Activated effector memory CD4-positive, alpha-beta T cell treated with anti-CD3 and anti-CD28 coated beads, Interleukin-2, amount 50 U/mL, for 16 hours (primary cell): ENCODE measurements at places on chromosomes 6 and 20.

DNA sequence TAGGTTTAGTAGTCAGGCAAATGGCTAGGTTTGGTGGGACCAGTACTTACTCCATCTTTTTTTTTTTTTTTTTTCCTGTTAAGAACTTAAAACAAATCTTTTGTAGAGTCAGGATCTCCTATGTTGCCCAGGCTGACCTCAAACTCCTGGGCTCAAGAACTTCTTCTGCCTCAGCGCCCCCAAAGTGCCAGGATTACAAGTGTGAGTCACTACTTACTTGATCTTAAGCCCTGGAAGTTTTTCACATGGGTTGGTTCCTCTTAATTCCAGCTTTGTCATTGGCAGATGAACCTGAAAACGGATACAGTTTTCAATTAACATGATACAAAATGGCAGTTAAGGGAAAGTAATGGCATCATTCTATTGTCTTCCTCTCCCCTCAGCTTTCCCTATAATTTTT, 179.4 kb upstream of the JAG1 start:
- DNase-seq, result no peak

DNA sequence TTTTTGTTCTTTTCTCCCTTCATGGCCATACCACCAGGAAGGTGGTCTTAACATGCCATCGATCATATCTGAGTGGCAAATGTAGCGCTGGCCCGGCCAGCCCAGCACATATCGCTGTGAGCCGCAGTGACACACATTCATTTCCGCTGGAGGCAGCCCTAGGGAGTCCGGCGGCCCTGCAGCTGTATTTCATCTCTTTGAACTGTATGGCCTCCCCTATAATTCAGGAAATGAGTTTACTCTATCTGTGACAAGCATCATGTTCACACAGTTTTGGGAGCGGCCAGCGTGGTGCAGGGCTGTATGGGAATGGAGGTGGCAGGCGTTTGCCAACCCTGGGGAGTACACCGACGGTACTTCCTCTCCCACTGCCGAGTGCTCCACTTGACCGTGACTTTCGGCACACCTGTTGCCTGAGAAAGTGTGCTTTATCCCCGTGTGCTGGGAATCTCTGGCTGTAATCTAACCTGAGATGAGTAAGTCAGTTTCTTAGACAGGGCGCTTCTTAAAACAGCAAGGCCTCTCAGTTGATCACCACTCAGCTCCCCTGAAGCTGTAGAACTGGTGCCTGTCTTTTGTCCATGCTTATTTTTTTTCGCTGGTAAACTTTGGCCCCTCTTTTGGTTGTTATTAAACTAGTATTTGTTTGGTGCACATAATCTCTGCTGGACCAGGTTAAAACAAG, 257.1 kb upstream of the TAB2 start:
- peak; percentile 85 for DNase-seq

DNA sequence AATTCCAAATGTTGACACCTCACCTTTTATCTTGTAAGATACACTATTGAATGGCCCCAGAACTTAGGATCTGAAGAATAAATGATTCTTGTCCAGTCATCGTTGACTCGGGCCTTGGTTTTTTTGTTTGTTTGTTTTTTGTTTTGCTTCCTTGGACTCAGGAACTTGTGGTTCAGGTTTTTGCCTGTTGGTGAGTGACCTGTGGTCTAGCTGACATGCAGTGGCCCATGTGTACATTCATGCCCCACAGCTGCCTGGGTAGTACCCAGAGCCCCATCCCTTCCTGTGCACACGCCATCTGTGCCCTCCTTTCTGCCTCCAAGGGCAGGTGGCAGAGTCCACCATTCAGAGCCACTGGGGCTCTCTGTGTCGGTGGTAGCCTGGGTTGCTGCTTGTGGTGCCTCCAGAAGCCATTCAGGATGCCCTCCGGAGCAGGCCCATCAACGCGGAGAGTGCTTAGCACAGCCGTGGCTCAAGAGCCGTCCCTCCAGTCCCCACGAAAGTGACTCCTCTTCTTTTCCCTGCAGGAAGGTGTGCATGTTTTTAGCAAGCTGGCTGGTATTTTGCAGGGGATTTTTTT, 85.9 kb downstream of the SYNJ2 start:
- DNase-seq, result no peak

GRCh38 chr6:106051226-106051625, 34.9 kb upstream of the PRDM1 start:
- DNase-seq, result no peak

- peak; percentile 72 for DNase-seq
Measured at GRCh38 chr6:31083742-31084354, 28.5 kb downstream of the C6orf15 start.

DNA sequence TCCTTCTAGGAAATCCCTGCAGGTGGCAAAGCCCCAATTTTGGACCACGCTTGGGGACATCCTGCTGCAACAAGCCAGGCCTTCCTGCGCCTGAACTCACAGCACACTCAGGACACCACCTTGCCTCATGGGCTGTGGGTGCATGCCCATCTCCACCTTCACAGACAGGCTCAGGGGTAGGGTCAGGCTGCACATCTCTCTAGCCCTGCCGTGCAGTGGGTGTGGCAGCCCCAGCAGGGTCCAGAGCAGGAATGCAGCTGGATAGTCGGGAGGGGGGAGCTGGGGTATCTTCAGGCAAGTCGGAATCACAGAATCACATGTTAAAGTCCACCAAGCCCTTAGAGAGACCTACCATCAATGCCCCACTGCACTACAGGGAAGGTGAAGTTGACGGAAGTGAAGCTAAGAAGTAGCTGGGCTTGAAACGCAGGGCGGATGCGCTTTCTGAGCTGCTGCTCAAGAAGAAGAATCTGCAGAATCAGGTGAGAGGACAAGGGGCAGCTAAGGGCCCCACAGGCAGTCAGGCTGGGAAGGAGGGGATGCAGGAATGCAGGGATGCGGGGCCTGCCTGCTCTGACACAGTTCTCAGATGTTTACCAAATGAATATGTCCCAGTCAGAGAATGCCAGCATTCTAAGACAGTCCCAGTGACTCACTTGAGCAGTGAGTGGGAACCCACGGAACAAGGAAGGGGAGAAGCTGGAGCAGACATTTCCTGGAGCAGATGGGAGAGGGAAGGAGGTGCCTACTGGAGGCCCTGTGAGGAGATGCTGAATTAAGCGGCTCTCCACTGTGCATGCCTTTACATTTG, 11.3 kb downstream of the SERPINB6 start:
- peak; percentile 28 for DNase-seq

DNA sequence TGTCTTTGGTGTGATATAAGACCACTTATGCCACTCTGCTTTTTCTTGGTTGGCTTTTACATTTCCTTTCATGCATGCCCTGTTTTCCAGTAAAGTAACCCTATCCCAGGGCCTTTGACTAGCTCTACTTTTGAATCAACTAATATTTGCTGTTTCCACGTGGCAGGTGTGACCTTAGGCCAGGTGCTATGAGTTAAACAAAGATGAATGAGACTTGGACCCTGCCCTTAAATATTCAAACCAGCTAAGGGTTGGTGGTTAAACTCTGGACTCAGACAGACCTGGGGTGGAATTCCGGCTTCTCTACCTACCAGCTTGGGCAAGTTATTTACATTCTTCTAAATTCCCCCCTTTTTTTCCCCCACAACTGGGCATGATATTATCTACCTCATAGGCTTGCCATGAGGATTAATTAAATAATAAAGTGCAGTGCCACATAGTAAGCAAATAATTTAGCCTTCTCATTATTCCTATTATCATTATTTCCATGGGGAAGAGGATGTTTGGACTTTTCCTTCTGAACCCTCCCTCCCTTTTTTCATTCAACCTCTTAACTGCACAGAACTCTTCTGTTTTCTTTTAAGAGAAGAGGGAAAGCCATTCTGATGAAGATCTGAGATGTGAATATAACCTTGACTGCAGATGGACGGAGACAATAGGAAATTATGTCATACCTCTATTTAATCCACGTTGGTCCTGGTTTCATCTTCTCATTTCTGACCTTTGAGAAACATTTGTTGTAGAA, 143.6 kb upstream of the TNFAIP3 start:
- no peak for DNase-seq

- DNase-seq, result no peak
Measured at GRCh38 chr6:36744304-36744673, 46.7 kb downstream of the RAB44 start.

DNA sequence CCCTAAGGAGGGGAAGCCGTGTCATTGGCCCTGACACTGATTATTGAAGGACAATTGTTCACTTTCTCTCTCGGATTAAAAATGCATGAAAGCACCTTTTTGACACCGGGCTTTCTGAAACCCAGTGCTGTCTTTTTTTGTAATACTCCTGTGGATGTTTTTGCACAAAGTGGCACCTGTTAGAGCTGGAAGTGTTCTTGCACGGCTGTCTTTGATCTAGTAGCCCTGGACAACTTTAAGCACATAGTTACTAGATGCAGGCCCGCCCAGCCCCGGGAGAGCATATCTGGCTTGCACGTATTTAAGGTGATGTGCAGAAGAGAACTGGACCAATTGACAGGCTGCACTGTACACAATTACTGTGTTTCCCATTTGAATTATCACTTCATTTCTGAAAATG, 72.6 kb downstream of the ARID1B start:
- DNase-seq, result no peak

DNA sequence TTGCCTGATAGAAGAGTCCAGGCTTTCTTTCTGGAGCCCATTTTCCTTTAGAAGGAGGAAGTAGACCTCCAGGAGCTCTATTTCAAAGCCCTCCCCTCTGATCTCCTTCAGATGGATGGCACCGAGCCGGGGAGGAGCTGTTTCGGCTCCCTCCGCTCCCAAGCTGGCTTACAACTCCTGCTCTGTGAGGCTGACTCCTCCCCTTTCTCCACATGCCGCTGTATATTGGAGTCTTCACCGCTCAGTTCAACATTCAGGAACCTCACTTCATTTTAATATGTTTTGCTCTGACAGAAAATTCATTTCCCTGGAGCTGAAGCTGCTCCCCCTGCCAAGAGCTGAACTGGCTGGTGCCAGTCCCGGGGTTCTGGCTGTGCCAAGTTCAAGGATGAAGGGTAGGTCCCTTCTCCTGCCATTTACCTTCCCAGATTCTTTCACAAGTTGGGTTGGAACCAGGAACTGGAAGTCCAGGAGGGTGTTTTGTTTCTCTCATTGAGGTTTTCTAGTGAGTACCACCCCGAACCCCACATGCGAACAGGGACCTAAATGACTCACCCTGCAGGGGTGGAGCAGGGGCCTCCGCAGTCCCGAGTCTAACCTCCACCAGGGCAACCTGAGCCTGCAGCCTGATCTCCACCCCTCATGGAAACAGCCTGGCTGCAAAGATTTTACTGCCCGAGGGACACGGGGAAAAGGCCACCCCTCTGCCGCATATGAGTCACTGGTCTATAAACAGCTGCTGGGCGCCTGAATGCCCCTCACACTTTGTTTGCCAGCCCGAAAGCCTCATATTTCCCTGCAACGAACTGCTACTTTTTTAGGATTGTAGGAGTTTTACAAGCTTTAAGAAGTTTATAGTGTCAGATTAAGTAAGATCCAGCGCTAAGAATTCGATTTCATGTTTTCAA, 68.6 kb upstream of the FOXA2 start:
- no peak for DNase-seq

DNA sequence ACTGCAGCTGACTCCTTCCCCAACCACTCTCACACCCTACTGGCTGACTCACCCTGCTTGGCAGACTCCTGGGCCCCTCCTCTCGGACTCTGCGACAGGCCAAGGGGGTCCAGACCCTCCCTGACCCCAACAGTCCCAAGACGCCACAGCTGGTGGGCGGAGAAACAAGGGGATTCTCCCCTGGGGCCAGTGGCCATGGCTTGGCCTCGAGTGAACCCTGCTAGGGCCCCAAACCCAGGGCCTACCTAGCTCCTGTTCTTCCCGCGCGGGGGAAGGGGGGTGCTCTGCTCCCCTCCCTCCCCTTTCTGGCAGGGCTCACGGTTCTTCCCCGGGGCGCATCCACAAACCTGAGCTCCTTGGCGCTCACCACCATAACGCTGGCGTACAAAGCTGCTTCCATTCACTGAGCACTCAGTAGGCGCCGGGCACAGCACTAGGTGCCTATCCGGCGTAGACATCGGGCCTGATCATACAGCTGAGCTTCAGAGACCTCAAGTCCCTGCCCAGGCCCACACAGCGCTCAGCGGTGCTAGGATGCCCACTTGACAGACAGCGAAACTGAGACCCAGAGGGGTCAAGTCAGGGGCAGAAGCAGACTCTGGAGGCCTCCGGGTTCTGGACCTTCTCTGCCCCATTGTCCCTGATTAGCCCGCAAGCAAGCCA, 597 bp downstream of the ADA start:
- DNase-seq, result peak; percentile 79

DNA sequence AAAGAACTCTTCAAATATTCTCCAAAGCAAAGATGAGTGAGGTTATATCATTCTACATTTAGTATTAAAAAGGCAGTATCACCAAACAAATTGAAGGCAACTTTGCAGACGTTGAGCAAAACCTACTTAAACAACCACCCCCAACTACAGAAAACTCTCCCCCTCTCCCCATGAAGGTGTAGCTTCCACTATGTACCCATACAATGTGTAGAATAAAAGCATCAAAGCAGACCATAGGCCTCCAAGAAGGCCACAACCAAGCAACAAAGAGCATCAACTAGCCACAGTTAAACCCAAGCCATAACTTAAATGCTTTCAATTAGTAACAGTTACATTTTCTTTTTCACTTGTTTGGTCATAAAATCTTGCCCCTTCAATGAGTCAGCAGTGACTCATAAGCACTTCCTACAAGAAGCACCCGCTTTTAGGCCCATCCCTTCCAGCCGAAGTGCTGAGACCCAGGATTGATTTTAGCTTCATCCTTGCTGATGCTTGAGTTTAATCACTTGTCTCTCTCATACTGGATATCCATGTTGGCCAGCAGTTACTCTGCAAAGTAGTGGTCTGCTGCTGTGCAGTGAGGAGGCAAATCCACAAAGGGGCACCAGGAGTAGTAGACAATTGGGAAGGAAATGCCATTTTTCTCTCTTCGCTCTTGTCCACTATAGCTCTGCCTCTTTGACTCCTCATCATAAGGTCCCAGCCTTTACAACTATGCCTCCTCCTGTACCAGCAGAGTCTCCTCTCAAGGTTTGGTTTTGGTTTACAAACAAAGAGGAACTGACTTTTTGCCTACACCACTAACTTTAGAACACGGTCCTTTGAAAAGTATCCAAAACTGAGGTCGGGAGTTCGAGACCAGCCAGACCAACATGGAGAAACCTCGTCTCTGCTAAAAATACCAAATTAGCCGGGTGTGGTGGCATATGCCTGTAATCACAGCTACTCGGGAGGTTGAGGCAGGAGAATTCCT, 8.4 kb upstream of the NUP153 start:
- peak; percentile 70 for DNase-seq

- DNase-seq, result no peak
Measured at GRCh38 chr6:22970004-22970403, 400.6 kb downstream of the HDGFL1 start.

- no peak for DNase-seq
Measured at GRCh38 chr6:42177514-42178364, 4.6 kb downstream of the GUCA1A start.

DNA sequence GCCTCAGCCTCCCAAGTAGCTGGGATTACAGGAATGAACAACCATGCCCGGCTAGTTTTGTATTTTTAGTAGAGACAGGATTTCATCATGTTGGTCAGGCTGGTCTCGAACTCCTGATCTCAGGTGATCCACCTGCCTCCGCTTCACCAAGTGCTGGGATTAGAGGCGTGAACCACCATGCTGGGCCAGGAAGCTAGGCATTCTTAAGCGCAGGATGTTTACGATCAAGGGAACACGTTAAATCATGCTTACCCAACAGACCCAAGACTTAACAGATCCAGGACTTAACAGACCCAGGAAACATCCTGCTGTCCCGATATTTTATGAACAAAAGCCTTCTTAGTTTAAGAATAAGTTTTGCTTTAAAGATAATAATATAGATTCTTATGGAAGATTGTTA, 9.1 kb downstream of the PTGIS start:
- peak; percentile 2 for DNase-seq

GRCh38 chr6:161393839-161394364, 120.0 kb upstream of the AGPAT4 start:
- DNase-seq, result peak; percentile 68
